GM12865 (cell line): ENCODE measurements at places on chromosomes 6 and 20.
A peak's percentile ranks its signal among the peaks of the same experiment; 100 is the strongest.

DNA sequence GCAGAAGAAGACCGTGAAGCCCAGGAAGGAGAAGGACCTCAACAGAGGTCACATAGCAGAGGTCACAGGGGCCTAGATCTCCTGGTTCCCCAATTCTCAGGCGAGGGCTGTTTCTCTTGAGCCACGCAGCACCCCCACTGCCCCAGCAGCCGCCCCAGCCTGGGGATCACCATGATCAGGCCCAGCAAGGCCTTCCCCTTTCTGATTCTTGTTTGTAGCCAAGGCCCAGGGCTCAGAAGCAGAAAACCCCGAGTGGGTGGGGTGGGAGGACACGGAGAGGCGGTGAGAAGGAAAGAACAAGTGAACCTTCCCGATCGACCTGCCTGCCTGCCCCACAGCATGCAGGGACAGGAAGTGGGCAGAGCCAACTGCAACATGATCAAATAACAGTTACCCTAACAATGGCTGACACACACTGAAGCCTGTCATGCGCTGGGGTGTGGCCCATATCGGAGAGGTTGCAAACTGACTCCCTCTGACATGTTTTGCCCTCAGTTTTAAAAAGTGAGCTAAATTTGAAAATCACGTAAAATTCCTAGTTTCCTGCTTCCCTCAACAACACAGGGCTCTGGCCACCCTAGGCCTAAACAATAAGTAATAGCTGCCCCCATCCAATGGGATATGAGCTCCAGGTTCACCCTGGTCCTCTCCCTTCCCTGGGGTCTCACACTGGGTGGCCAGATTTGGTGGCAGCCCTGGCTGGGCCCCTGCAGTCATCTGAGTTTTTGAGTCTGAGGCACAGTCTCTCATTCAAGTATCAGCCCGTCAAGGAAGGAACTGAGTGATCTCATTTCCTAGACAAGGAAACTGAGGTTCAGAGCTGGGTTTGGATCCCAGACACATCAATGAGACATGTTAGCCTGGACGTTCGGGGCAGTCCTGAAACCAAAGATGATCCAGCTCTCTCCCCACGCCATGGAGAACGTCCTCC is 6.5 kb downstream of the PEDS1 start:
- DNase-seq: peak; percentile 81

DNA sequence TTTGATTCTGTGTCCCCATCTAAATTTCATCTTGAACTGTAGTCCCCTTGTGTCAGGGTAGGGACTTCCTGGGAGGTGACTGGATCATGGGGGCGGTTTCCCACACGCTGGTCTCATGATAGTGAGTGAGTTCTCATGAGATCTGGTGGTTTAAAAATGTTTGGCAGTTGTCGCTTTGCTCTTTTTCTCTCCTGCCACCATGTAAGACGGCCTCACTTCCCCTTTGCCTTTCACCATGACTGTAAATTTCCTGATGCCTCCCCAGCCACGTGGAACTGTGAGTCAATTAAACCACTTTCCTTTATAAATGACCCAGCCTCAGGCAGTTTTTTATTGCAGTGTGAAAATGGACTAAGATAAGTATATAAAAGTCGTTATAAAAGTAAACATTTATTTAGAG is 80.5 kb upstream of the SGK1 start:
- DNase-seq: peak; percentile 54

DNA sequence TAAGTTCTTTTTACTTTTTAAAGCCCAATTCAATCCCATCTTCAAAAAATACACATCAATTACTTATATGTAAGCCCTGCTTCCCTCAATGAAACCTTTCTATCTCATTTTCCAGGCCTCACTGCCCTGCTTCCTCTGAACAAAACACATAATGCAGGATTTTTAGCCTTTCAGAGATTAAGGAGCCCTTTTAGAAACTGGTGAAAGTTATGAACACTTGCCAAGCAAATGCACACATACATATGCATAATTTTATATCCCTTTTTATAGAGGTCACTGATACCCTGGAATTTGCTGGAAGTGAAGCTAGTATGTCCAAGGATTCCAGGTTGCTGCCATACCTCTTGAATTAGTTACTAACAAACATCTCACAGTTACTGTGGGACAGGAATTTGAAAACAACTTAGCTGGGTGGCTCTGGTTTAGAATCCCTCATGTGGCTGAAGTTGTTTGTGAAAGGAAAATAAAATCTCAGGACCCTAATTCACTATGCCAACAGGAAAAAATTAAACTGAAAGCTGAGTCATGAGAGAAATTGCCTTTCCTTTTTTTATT is 75.8 kb downstream of the UBE3D start:
- no peak for DNase-seq

DNA sequence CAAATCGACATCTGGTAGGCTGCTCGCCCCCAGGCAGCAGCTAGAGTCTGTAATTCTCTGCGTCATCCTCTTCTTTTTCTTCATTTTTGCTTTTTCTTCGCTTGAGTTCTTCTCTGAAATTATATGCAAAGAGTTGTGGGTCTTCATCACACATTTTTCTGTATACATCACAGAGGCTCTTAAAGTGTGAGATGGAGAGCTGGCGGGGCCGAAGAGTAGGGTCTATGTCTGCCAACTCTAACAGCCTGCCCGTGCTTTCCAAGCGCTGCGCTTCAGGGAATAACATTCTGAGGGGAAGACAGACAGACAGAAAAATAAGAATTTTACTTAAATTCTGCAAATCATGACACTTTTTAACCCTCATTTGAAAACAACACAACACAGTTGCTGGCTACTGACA is 6.0 kb upstream of the CLDN20 start:
- DNase-seq: no peak

GRCh38 chr6:20918868-20919267 is 384.6 kb downstream of the CDKAL1 start:
- DNase-seq: peak; percentile 69

DNA sequence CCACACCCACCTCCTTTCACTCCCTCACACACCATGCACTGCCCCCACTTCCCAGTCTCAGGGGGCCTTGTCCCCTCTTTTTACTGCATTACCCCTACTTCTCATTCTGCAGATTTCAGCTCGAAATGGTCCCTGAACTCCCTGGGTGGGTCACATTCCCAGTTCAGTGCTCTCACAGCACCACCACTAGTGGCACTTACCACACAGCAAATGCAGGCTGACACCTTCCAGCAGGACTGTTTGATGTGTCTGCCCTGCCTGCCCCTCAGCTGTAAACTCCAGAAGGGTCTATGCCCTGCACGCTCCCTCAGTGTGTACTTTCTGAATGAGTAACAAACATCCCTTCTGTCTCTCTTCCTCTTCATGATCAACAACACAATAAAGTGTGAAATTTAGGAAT is 4.0 kb downstream of the DYNLT1 start:
- no peak for DNase-seq

- no peak for DNase-seq
These were observed 61.1 kb upstream of the SNAP25 start for GRCh38 chr20:10157549-10157948.

GRCh38 chr20:36031806-36032205 is 63.4 kb downstream of the CNBD2 start:
- no peak for DNase-seq

- no peak for DNase-seq
These were observed 635.6 kb downstream of the EPM2A start for GRCh38 chr6:145099713-145100112.

DNA sequence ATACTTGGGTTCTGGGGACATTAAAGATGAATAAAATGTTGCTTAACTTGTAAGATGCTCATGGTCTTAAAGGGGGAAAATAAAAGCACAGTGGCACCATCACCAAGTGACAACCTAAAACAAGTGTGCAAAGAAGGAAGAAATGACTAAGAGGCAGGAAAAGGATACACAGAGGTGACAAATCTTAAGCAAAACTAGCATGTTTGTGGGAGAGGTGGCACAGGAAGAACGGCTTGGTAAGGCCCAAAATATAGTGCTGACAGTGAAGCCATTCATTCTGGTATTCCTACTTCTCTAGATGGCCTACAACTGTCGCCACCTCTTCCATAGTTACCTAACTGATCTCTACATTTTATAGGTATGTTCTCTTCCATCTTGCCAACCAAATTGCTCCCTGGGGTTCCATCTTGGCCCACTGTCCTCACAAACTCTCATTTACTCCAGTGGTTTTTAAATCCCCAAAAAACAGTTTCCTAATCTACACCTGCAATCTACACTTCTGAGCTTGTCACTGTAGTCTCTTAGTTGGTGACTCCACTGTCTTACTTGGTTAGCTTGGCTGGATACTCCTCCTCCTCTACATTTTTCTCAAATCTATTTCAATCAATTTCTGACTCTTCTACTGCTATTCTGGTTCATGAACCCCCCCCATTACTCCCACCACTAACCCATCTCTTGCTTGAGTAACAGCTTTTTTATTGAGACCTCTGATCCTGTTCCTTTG is 33.5 kb downstream of the FAM8A1 start:
- peak; percentile 39 for DNase-seq

DNA sequence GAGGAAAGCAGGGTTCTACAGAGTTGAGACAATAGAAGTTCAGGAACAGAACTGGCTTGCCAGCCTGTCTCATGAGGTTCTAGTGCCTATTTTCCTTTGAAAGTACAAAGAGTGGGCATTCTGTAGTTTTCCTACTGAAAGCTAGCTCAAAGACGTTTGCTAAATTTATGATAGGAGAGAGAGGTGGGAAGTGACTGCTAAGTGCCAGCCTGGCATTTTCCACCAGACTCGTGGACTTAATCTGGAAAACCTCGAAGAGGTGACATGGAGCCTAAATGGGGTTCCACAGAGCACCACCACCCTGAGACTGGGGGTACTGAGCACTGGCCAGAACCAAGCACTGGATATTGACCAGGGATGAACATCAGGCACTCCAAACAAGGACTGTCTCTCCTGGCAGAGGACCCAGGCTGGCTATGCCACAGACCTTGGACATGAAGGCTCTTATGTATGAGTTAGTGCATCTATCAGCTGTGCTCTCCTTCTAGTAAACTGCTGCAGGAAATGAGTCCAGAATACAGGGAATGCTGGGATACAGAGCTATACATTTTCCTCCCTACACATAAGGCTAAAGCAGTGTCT is 7.1 kb downstream of the PEX6 start:
- no peak for DNase-seq

GRCh38 chr20:50295345-50295744 is 104.7 kb downstream of the CEBPB start:
- DNase-seq: no peak

DNA sequence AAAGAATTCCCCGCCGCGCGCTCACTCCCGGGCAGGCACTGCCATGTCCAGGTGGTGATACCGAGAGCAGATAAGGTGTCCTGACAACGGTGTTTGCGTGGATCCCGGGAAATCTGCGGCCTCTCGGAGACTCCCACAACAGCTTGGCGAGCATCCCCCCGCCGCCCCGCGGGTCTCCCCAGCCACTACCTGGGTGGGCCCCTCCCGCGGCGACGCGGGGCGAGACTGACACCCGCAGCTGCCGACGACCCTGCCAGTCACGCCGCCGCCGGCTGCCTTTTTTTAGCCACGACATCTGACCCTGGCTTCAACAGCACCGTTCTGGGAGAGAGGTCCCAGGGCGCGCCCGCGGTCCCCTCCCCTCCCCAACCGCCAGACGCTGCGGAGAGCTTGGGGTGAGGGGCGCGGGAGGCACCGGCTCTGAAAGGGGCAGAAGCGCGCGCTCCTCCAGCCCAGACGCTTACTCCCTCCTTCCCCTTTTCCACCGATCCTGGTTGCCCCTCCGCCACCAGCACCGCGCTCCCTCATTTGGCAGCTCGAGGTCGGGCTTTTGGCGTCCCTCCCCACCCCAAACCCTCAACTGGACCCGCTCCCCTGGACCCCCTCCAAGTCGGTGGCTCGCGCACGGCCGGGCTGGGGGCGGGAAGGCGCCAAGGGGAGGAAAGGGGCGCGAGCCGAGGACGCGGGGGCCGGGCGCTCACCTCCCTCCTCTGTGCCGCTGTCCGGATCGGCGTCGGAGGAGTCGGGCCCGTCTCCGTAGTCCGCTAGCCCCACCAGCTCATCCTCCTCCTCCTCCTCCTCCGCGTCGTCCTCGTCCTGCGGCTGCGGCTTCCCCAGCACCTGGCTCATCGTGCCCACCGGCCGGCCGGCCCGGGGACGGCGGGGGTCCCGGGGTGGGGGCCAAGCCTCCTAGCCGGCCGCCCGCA is 665 bp downstream of the RRAGD start:
- peak; percentile 45 for DNase-seq

DNA sequence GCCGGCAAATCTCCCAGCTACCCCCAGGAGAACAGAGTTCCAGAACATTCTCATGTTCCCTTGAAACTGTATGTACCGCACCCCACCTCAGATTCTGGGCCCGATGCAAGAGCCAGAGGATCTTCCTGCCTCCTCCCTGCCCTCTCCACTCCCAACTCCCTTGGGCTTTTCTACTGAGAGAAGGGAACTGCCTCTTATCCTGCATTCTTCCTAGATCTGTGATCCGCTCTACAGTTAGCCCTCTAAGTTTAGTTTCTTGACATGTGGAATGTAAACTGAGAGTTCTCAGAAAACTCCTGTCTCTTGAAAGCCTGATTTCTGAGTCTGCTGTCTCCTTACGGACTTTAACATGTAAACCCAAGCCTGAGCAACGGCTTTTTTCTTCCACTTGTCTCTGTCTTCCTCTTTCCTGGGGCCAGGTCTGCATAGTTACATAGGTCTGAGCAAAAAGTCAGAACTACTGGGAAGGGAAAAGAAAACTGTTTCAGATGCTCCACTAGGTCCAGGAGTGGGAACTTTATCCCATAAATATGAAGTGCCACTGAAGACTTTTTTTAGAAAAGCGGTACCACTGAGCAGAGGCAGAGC is 86.5 kb upstream of the TNFAIP3 start:
- no peak for DNase-seq

DNA sequence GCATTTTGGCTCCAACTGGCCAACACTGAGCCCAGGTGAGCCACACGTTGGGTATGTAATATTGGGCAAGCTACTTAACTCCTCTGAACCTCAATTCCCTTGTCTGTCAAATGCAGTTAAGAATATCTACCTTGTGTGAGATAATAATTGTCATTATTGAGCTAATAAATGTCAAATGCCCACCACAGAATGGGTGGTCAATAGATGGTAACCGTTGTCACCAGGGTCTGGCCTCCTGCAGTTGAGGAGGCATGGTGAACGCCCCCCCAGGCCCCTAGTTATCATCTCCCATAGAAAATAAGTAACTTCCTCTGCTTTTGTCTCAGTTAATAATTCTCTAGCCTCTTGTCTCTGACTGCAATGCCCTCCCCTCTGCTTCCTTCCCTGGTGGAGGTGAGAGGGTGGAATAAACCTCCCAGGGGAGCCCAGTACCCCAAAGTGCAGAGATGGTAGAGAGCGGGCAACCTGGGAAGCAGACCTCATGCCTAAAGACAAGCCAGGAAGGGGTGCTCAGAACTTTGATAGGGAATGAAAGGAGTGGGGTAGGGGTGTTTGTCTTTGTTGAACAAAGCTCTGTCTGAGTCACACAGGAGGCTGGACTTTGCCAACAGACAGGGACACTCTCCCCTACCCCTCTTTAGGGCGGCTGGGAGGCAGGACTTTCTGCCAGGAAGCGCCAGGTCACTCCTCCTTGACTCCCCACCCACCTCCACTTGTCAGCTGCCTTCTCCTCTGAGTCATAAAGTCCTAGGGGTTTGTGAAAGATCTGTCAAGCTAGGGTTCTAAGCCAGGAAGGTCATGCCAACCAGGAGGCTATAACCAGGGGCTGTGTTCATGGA is 1.3 kb upstream of the UNC5CL start:
- no peak for DNase-seq

DNA sequence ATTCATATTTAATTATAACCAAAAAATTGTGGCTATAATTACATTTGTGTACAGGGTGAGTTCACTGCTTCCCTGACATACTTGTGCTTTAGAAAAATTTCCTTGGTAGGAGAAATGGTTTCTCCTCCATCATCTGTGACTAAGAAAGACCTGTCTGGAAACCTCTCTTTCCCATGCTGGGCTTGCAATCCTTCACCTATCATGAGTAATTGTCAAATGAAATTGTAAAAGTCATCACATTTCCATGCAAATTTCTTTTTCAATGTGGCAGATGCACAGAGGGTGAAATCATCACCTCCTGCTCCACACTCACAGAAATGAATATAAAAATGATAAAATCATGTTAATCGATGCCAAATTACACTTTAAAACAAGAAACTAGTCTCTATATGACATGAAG is 1.5 kb upstream of the SIRPB1 start:
- DNase-seq: no peak
